Myocyte (in vitro differentiated cells): ENCODE measurements at places on chromosomes 7 and 10.

DNA sequence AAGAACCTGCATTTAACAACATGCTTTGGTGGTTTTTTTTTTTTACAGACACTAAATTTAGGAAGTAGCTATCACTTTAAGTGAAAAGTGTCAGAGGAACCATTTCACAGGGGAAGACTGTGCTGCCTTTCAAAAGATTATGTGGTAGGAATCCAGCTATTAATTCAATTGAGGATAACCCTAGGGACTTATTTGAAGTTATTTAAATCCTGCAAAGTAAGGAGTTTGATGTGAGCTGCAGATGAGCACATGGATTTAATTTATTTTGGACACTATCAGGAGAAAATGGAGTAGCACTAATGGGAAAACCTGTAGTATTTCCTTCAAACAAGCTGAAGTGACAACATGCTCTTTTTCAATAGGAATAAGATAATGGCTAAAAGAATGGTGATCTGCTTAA, 419.8 kb downstream of the ANKRD7 start:
- no peak for DNase-seq

DNA sequence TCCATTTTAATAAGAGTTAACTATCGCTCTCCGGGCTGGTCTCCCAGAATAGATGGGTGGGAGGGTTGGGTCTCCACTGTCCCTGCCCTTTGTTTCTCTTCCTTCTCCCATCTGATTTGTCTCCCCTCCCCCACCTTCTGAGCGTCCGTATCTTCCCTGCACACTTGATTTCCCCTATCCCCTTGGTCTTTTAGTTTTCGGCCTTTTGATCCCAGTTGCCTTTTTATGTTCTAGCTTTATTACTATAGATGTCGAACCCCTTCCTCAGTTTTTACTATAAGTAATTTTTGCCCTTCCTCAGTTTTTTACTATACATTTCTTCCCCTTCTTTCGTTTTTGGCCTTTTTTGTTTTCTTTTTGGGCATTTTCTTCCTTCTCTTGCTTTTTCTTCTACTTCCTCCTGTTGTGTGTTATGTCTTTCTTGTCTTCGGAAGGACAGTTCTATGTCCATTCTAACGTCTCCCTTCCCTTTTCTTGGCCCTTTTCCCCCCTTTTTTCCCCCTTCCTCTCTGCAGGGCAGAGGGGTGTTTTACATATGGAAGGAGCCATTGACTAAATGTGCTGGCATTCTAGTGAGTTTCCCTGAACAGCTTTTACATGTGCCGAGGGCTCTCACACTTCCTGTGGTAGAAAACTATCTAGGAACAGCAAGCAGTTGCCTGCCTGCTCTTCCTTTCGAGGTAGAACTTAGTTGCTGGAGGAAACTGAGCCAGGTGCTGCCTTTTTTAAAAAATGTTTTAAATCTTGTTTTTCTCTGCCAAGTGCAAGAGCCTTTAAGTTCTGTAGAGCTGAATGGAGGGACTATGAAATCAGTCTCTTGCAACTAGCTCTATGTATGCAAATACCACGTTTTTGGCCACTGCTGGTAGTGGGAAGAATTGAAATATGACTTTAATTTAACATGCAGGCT, 2.8 kb downstream of the TET1 start:
- DNase-seq, result peak; percentile 43

DNA sequence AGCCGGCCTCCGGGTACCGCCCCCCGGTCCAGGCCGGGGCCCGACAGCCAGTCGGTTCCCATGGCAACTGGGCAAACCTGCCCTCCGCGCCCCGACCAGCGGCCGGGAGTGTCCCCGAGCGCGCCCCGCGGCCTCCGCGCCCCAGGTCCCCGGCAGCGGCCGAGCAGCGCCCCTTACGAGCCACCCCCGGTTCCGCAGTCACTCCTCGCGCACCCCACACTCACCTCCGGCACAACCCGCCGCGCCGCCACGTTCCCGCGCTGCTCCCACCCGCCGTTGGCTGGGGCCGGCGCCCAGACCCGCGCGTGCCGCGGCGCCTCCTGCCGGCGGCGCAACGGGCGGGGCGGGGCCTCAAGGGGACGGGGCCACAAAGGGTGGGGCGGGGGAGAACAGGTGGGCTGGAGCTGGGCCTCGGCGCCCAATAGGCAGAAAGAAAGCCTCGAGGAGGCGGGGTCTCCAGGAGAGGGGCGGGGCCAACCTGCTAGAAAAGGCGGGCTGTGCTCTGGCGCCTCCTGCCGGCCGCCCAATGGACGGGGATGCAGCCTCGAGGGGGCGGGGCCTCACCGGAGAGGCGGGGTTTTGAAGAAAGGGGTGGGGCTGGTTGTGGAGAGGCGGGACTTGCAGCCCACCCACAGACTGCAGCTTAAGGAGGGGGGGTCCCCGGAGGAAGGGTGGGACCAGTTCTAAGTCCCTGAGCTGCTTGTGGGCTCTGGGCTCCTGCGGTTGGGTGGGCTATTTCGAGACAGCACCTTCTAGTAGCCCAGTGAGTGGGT, at the start of gene RADIL:
TSS of gene RADIL (minus strand) at position 345 of the 773 bp plus-strand sequence. CDS start 5,577 bp downstream, outside the sequence.
- DNase-seq, result peak; percentile 79

GRCh38 chr10:28587970-28588290, 55.0 kb downstream of the WAC start:
- peak; percentile 35 for DNase-seq

DNA sequence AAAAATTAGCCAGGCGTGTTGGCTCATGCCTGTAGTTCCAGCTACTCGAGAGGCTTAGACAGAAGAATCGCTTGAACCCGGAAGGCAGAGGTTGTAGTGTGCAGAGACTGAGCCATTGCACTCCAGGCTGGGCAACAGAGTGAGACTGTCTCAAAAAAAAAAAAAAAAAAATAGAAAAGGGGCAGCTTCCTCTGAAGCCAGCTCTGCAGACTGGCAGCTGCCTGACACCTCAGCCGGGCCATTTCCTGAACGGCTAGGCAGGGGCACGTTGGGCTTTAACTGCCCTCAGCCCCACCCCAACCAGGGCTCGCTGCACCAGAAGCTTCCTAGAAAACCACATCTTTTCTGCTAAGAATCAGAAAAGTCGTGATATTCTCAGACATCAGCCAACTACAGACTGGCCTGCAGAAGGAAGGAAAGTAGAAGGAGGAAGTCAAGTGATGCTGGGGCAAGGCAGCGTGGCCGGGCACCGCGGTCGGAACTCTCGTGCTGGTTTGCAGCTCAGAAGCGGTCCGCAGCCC, 38.0 kb downstream of the PRKAG2 start:
- DNase-seq, result no peak

DNA sequence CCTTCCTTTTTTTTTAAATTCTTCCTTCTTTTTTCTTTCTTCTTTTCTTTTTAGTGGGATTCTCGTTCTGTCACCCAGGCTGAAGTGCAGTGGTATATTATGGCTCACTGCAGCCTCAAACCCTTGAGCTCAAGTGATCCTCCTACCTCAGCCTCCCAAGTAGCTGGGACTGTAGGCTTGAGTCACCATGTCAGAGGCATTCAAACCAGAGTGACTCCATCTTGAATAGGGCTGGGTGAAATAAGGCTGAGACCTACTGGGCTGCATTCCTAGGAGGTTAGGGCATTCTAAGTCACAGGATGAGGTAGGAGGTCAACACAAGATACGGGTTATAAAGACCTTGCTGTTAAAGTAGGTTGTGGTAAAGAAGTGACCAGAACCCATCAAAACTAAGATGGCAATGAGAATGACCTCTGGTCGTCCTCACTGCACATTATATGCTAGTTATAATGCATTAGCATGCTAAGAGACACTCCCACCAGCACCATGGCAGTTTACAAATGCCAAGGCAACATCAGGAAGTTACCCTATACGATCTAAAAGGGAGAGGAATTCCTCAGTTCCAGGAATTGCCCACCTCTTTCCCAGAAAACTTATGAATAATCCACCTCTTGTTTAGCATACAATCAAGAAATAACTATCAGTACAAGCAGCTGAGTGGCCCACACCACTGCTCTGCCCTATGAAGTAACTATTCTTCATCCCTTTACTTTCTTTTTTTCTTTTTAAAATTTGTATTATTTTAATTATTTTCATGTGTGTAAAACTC, 99.0 kb upstream of the ITGB1 start:
- no peak for DNase-seq

DNA sequence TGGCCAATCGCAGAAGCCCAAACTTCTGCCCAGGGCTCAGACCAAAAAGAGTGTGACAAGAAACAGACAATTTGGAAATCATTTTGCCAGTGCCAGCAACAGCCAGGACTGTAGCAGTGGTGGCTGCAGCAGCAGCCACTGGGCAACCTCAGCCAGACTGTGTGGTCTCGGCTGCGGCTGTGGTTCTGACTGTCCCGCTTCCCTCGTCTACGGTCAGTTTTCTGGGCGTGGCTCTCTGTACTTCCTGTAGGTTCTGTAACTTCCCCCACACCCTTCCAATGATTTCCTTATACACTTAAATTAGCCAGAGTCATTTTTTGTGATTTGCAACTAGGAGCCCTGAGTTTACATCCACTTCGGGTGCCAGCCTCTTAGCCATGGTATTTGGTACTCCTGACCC, 39.9 kb downstream of the CYTH3 start:
- DNase-seq, result peak; percentile 57

DNA sequence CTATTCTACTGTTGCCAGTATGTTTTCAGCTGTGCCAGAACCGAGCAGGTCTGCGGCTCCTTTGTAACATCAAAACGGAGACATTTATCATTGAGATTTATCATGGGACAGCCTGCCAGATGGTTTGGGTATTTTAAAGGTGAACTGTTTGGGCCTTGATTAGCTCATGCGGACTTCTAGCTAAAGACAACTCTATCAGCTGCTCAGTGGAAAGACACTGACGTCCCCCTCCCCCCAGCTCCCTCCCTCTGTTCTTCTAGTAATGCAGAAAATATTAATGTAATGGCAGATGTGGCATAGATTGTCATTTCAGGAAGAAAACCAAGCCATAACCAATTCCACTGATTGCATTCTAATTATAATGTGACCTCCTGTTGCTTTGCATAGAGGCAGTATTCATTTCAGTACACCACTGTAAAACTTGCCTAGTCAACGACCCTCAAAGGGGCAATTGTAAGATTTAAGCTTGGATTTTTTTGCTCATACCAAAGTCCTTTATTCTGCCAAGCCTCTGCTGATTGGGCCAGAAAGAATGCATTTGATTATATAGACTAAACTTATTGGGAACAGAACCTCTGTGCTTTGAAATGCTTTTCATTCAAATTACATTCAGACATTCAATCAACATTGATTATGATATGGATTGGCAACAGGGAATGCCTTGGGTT, 966.8 kb downstream of the LRMDA start:
- no peak for DNase-seq
